CD4-positive, alpha-beta T cell treated with Interleukin-17A for 1 hour (primary cell): ENCODE measurements at places on chromosomes 5 and 9.

DNA sequence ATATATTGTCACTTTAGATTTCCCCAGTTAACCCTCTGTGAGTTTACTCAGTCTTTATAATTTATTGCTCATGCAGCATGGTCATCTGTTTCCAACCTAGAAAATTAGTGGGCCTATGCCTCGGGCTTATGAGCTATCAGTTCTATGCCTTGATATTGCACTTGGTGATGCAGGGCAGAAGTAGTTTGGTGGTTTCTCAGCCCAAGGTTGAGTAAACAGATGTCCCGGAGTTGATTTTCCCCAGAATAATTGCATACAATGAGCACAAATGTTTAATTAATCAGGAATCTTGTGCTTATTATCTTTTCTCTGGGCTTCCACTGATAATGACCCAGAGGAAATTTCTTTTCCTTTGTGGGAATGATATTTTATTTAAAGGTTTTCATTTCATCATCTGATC, 474.0 kb downstream of the CCDC171 start:
- DNase-seq = no peak

DNA sequence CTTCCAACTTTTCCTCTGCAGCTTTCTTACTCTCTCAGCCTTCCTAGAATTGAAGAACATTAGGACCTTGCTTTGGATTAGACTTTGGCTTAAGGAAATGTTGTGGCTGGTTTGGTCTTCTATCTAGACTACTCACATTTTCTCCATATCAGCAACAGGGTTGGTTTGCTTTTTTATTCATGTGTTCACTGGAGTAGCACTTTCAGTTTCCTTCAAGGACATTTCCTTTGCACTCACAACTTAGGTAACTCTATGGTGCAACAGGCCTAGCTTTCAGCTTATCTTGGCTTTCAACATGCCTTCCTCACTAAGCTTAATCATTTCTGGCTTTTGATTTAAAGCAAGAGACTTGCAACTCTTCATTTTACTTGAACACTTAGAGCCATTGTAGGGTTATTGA, 153.1 kb downstream of the CCDC192 start:
- DNase-seq = no peak

DNA sequence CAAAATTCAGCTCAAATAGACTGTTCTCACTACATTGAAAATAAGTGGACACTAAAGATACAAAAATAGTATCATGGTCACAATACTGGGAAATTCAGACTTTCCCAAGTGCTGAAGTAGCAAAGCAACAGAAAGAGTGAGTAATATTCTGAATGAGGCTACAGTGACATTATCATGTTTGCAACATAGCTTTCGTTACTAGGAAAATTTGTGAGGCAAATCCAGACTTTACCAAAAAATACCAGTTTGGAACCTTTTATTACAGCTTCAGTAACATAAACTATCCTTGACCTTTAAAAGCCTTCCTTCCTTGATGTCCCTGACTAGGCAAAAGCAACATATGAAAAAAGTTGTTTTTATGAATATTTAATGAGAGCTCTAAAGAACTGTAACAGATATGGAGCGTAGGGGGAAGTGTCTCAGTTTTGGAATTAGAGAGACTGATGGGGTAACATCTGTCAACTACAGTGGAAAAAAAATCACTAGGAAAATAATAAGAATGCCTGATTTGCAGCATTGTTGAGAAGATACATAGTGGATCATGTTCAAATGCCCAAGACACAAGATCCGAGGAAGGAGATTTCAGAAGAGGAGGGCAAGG, 312.9 kb downstream of the ADGRV1 start:
- DNase-seq = no peak

GRCh38 chr9:100197553-100197952, 98.5 kb downstream of the INVS start:
- no peak for DNase-seq

GRCh38 chr5:68285075-68285840, 69.7 kb downstream of the PIK3R1 start:
- peak; percentile 38 for DNase-seq

GRCh38 chr5:151167022-151167421, 9.4 kb upstream of the ANXA6 start:
- DNase-seq = no peak

DNA sequence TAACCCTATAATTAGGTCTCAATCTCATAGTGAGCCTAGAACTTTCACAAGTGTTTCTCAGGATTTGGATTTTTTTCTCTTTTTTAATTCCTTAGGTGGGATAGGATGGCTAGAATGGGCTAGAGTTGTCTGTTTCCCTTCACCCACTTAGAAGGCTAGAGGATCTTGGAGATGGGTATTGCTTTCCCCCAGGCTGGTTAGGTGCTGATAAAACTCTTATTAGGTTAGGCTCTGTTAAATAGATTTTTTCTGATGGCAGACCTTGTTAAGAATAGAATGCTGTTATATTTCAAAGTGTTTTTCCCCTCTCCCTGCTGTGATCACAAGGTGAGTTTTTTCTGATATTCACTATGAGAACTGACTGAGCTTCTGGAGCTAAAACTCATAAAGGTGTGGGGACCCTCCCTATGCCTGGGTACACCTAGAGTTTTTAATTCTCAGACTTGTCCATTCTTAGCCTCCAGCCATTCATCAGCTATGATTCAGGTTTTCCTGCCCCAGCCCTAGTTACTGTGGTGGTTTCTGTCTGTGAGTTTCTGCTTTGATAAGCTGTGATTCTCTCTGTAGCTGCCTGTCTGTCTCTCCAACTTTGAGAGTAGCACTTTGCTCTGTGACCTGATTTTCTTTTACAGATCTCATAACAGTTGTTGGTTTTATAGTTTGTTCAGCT, 132.4 kb downstream of the HACD4 start:
- DNase-seq = no peak

- DNase-seq = no peak
Measured at GRCh38 chr9:17800418-17800817, 221.6 kb downstream of the SH3GL2 start.

DNA sequence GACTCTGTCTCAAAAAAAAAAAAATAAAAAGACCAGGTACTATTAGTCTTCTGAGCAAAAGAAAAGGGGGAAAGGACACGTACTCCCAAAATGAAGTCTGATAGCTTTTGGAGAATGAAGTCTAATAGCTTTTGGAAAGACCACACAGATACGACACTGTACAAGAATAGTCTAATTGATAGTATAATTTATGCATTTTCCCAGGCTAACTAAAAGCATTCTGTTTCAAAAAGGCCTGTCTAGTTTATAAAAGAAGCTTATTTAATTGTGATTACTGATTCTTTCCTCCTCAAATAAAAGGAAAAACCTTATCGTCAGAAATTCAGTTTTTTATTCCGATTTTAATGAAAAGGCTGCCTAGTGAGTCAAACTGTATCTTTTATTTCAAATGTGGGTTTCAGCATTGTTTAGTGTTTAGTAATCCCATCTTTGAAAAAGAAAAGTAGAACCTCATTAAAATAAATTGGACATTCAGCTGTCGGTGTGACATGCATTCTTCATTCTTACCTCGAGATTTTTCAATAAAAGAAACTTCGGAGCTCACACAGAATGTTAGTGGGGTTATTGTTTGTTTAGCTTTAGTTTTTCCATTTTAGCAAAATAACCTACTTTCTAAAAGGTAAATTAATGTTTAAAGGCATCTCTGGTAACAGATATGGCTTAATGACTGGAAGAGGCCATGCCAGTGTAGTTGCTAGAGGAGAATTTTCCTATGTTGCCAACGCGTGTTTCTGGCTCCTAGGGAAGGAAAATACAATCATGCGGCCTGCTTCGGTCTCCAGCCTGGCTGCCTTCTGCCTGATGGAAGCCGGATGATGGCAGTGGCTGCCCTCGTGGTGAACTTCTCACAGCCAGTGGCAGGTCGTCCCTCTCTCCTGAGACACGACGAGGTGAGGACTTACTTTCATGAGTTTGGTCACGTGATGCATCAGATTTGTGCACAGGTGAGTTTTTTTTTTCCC, 70.0 kb downstream of the NLN start:
- DNase-seq = no peak
